ENCODE measurements at places on chromosomes 2 and 18. TPM values are rescaled to one million over a fixed set of nuclear protein-coding genes. Genes with fewer than 3 reads are reported as not detected.
A peak's percentile ranks its signal among the peaks of the same experiment; 100 is the strongest.

GRCh38 chr2:158297606-158298005 is 158.9 kb downstream of the CCDC148 start:
- no peak for DNase-seq

Gene PDCL3
- total RNA-seq = 25.7 TPM

DNA sequence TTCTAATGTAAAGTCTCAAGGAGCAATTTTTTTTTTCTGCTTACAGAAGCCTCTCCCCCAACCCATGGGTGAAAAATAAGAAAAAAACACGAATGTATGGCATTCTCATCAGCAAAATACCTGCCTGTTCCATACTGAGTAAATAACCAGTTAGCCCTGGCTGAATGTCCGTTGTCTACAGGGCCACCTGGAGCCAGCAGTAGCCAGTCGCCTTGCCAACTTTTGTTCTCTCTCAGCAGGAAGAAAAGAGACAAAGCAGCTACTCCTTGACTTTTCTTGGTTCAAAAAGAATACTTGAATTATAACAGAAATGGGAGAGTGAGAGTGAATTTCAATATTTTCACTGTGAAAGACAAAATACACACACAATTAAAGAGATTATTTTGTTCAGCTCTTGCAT is 532.9 kb upstream of the CRIM1 start:
- DNase-seq = no peak

Gene SERPINB11
- not detected for total RNA-seq

DNA sequence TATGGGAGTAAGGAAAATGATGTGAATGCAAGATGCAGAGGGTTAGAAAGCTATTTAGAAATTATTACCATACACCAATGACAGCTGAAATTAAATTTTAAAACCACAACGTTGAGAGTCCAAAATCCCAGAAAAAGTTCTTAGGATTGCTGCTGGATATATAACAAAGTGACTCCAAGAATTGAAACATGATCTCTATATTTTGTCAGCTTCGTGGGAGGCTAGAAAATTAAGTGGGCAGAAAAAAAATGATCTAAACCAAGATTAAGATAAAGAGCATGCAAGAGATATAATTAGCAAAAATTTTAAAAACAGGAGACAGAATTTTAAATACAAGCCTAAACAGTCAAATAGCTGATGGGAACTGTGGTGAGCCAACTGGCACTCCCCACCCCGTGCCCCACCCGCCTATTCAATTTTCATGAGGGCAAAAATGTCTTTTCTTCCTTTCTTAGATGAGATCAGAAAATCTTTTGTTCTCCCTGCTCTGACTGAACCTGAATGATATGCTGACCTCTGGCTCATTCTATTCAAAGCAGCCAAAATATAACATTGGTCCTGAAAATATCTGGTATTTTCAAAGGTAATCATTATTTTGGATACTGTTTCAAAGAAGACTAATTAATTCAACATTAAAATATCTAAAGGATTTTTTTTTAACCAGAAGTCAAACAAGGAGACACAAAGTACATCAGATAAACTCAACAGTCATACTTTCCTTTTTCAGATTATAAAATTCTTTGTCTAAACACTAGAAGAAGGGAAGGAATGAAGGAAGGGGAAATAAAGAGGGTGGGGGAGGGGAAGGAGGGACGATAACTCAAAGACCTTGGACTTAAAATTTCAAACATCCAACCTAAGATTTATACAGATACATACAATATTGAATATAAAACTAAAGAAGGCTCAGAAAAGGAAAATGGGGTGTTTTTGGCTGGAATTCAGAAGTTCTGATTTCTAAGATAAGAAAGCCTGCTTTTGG is 12.2 kb downstream of the KANSL3 start:
- DNase-seq = no peak

GRCh38 chr18:27604583-27604982 is 419.5 kb upstream of the CHST9 start:
- no peak for DNase-seq

Gene IL1RN
- 0.79 TPM for total RNA-seq

- no peak for DNase-seq
Measured at GRCh38 chr18:24814521-24814920, 354.1 kb downstream of the HRH4 start.

GRCh38 chr2:63589148-63589958 is 590 bp downstream of the MDH1 start:
- DNase-seq = peak; percentile 23

DNA sequence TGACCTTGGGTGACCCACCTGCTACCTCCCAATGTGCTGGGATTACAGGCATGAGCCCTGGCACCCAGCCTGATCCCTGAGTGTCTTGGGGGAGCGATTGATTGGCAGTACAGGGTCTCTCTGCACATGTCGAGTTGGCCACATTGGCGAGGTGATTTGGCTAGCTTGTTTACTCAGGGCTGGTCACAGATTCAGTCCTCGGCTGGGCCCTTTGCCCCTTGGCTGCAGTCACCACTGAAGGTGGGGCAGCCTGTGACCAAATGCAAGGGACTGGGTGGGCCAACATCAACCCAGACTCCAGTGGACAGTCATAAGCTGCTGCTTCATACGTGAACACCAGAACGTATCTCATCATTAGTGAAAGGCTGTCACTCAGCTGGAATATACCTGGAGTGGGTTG is 114.9 kb downstream of the ZNF532 start:
- no peak for DNase-seq

DNA sequence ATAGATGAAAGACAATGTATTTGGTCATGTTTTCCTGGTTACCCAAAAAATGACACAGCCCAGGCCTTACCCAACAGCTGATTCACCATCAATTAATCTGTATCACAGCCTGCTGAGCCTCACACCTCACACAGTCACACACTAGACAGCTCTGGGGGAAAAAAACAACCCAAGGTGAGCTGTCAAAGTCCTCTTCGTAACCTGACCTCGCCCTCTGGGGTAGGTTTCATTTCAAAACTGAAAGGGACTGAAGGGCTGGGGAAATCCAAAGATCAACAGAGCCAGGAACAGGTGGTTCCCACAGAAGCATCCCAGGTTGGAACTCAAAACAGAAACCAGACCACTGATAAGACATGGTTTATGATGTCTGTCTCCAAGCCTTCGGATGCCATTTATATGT is 18.2 kb upstream of the PCBP1 start:
- DNase-seq = no peak

- no peak for DNase-seq
Measured at GRCh38 chr2:194714541-194714940, 942.5 kb upstream of the SLC39A10 start.

Data from heart right ventricle (tissue), 16 donors.